ELF-1 (cell line): ENCODE measurements at places on chromosomes 5 and 9.

DNA sequence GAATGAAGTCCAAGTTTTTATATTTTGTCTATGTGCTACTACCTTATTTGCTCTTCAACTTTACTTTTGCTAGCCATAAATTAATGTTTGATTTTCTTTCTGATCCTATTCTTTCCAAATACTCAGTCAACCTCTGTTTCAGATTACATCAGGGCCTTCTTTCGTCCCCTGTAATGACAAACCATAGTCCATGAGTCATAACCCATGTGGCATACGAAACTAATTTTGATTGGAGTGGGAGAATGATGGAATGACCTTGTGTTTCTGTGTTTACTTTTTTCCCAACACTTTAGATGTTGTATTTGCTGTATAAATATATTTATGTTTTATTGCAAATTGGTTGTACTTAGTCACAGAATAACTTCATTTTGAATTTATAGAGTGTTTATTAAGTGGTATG is 1043.1 kb downstream of the DTWD2 start:
- no peak for DNase-seq

DNA sequence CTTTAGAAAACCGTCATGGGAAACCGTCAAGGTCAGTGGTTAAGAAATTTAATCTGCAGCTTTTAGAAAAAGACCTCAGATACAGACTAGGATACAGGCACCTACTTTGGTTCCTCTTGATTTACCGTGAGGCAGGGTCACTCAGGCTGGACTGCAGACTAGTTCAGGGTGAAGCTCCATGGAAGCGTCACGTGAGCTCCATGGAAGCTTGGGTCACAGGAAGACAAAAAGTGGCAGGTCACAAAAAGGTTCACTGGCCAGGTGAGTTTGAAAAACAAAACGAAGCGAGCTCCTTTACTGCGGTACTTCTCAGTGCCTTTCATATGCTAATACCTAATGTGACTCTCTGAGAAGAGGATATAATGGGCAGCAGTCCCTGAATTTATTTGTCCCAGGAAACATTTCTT is 43.0 kb downstream of the PRRC2B start:
- peak; percentile 63 for DNase-seq

DNA sequence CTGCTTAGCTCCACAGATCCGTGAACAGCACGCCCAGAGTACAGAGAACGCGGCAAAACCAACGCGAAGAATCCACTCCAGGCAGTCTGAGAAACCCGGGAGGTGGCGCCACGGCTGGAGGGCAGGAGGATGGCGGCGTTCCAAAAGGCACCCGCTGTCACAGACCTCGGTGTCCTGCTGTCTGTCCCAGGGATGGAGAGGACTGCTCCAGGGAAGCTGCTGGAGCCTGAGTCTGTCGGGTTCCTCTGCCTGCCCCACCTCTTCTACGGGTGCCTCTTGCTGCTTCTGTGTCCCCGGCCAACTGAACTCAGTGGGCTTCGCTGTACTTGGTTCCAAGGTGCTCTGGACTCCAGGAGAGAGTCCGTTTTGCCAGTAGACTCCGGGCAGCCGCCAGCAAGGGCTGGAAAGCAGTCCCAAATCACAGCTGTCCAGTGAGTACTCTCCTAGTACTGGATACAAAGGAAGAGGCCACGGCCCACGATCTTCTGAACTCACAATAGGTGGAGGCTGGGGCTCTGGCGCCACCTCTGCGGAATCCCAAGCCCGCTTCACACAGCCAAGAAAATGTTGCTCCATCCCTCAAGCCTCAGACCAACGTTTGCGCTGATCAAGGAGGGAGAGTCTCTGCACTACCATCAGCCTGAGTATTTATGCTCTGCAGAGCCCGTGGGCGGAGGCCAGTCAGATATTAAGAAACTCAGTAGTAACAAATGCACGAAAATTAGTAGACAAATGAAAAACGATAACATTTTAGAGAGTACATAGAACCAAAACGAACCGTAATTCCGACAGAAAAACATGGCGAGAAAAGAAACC is 440 bp downstream of the ANXA2R start:
- DNase-seq: peak; percentile 81

- DNase-seq: no peak
These were observed 50.3 kb downstream of the MTAP start for GRCh38 chr9:21852754-21853153.

- no peak for DNase-seq
These were observed 9.3 kb upstream of the COL5A1 start for GRCh38 chr9:134632329-134632728.

DNA sequence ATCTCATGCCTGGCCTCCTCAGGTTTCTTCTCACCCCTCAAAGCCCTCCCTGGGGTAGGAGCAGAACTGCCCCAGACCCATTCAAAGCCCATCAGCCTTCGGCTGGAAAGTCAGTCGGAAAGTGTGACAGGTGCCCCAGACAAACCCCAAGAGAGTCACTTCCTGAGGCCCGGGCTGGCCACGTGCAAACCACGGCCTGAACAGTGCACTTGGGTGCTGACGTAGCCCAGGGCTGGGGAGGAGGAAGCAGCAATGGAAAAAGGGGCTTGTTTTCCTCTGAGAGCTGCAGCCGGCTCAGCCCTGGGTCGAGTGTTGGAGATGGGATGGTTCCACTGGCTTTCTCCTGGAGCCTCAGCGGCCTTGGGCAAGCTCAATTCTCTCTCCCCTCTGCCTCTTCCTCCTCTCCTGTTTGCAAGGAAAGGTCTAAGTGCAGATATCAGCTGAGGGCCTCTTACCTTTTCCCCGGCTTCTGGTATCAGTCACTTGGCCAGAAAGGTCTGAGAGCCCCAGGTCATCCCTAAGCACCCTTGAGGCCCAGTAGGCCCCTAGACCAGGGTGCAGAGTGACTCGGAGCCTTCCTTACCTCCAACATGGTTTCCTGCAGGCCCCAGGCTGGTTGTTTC is 5.9 kb upstream of the EGR1 start:
- DNase-seq: no peak

DNA sequence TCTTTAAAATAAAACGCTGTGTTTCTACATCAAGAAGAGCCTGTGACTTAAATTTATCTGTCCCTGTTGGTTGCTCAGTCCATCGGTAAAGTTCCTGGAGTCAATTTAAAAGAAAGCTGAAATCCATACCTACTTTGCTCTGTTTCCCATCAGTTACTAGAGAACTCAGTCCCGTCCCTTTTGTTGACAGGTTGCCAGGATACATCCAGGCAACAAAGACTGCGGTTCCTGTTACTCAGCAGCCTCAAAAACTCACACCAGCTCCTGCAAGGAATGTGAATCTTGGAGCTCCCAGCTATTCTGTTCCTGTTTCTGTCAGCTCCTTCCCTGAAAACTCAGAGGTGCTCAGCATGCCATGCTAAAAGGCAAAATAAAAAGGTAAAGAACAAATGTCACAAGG is at the start of gene ZNF474:
ZNF474 (plus strand) TSS at position 241 of the 400 bp plus-strand sequence. CDS start 22,445 bp downstream, outside the sequence.
- DNase-seq: peak; percentile 90

DNA sequence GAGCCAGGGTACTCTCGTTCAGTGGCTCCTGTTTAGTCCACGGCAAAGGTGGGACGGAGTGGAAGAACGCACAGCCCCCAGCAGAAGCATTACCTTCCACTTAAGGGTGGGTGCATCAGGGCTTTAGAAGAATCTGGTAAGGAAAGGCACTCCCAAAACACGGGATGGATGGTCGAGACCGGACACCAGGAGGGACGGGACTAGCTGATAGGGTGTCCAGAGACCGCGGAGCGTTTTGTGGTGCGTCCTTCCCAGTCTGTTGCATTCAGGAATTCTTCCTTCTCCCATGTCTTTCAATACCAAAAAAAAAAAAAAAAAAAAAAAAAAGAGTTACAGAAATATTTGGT is 545 bp upstream of the CTSV start:
- DNase-seq: no peak

GRCh38 chr9:37955781-37956422 is 52.0 kb upstream of the SLC25A51 start:
- no peak for DNase-seq
